ENCODE measurements at places on chromosomes 6 and 20.

GRCh38 chr6:102187186-102187585 is 793.7 kb downstream of the GRIK2 start:
- DNase-seq, result no peak

GRCh38 chr20:38620441-38620840 is 18.8 kb downstream of the ARHGAP40 start:
- no peak for DNase-seq

DNA sequence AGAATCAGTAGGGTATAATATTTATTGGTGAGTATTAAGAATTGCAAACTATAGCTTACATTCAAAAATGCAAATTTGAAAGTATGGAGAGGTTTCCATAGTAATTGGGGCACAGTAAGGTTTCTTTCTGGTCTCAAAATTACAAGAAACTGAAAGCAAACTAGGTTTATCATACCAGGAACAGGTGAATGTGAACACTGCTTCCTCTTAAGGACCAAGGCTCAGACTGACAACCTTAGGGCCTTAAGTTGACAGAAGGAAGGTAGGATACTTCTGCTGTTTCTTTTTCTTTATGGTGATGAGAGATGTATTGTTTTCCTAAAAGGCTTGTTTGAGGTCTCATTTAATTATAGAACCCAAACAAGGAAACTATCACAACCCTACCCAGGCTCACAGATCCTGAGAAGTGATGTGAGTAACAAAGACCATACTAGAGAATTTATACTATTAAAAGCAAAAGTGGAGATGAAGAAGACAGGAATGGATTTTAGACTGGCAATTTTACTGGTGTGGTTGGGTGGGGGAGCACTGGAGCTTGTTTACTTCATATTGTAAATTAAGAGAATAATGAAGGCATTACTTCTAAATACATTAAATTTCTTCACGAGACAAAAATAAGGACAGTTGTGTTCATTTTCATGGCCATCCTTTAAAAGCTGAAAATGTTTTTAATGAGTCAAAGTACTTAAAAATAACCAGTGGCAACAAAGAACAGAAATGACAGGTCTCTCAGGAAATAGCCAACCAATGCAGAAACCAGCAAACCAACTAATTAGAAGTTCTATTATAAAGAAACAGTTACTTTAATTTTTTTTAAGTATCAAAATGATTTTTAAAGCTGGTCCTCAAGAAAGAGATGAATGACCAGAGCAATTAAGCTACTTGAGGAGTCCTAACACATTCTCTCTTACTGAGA is 21.3 kb downstream of the STAU1 start:
- no peak for DNase-seq

DNA sequence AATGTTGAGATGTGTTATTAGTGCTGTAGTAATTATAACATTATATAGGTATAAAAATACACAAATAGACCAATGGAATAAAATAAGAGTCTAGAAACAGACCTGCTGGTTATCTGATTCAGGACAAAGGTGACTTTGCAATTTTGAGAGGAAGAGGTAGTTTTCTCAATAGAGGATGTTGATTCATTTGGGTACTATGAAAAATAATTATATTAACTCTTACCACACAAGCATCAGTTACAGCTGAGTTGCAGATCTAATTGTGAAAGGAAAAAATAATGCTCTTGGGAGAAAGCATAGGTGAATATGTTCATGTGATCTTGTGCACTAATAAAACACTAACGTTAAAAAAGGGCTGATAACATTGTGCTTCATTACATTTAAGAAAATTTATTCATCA is 103.0 kb downstream of the BCKDHB start:
- no peak for DNase-seq

- DNase-seq, result peak; percentile 23
Observed at GRCh38 chr6:87723170-87724078, 21.4 kb upstream of the AKIRIN2 start.

- DNase-seq, result no peak
Observed at GRCh38 chr20:33125983-33126382, 42.0 kb upstream of the BPIFA2 start.

GRCh38 chr6:141056945-141057625 is 1075.6 kb upstream of the GJE1 start:
- DNase-seq, result peak; percentile 76

DNA sequence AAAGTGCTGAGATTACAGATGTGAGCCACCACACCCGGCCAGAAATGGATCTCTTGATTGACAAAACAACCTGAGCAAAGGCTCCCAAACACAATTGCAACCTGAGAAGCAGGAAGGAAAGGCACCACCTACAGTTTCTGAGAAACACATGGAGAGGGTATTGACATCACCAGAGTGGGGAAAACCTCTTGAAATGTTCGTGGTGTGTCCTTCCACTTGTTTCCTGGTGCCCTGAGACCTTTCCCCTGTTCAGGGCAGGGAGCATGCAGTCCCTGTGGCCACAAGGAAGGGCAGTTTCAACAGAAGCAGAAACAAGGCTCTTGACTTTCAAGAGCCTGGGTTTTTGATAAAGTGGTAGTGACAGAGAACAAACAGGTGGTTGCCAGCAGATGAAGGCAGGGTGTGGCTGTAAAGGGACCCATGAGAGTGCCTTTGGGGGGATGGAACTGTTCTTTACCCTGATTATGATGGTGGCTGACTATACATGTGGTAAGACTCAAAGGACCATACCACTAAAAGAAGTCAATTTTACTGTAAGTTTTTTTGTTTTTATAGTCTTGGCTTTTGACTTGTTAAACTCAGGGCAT is 3.2 kb upstream of the BPIFA1 start:
- DNase-seq, result peak; percentile 70

DNA sequence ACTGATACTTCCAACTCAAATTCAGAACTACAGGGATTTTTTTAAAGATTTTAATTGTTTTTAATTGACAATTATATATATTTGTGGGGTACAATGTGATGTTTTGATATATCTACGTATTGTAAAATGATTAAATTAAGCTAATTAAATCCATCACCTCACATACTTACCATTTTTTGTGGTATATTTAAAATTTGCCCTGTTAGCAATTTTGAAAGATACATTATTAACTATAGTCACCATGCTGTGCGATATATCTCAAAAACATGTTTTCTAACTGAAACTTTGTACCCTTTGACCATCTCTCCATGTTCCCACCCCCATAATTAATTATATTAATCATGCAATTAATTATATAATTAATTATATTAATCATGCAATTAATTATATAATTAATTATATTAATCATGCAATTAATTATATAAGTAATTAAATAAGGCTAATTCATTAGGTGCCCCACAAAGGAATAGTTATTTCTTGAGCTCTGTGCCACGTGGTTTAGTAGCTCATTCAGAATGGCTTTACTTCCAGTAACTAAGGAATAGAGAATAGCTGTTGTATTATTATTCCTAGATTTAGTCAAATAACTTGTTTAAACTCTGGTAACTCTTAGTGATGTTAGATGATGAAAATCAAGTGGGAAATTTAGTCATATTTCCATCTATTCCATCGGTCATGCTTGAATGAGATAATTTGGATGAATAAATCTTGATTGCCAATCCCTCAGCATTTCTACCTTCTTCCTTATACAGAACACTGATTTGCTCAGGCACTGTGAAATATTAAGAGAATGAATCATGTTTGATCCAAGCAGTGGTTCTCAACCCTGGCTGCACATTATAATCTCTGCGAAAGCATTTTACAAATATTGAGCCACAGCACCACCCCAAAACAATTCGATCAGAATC is 25.1 kb downstream of the LOC128125822 start:
- DNase-seq, result no peak

DNA sequence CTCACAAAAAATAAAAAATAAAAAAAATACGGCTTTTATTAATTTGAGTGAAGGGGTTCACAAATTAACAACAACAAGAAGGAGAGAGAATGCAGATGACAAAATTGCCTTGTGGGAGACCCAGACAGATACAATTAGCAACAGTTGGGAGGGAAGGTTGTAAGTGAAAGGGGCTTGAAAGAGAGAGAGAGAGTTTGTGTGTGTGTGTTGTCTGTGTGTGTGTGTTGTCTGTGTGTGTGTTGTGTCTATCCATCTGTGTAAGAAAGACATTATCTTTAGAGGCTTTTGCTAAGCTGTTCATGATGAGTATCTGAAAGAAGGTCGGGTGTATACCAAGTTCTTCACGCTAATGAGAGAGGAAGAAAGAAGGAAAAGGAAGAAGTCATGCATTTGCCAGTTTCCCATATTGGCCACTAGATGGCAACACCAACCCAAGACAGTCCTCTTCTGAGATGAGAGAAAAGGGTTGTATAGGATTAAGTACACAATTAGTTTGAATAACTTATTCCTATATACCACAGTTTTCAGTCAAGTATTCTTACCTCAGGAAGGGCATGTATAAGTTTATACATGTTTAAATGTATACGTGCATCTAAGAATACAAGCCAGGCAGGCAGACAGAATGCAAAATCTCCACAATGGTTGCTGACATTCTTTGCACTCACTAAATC is 63.7 kb upstream of the CD2AP start:
- peak; percentile 83 for DNase-seq

GRCh38 chr20:62244644-62245108 is 6.4 kb downstream of the OSBPL2 start:
- DNase-seq, result no peak

GRCh38 chr6:7431313-7431673 is 41.7 kb downstream of the RIOK1 start:
- DNase-seq, result no peak

DNA sequence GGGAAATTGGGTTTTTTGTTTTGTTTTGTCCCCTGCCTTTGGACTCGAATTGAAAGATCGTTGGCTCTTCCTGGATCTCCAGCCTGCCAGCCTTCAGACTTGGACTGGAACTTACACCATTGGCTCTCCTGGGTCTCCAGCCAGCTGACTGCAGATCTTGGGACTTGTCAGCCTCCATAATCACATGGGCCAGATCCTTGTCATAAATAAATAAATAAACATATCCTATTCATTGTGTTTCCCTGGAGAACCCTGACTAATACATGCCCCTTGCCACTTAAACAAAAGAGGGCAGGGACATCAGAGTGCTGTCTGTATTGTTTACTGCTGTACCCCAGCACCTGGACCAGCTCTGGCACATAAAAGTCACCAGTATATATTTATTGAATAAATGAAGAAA is 101.5 kb downstream of the CAP2 start:
- DNase-seq, result no peak

- DNase-seq, result no peak
Observed at GRCh38 chr20:5652626-5653553, 97.3 kb upstream of the SHLD1 start.

DNA sequence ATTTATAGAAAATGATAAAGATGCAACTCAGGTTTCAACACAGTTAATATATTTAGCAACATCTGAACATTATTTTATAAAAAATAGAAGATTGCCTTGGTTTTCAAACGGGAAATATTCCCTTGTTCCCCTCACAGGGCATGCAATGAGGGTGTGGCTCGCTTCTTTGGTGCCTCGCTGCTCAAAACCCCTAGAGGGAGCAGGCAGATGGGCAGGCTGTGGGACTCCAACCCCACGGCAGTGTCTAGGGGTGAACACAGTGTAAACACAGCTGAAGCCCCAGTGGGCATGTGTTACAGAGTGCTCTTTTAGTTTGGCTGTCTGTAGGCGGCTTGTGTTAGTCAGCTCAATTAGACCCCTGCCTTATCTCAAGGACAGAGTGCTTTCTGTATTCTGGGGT is 560.8 kb upstream of the IMPG1 start:
- no peak for DNase-seq

GRCh38 chr6:168133168-168133561 is 54.2 kb upstream of the FRMD1 start:
- peak; percentile 78 for DNase-seq

DNA sequence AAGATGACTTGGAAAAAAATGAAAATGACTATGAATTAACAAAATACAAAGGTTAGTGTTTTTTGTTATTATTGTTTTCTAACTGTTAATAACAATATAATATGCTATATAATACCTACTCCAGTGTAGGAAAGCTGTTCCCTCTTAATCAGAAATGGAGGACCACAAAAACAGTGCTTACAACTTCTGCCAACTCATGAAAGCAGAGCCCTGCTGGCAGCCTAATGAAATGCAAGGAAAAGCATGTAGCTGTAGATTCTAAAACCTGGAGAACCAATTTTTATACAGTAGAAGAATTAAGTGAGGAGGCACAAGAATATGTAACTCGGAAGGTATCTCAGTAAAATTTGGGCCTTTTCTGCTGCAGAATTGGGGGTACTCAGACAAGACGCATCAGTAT is 29.4 kb downstream of the PHIP start:
- peak; percentile 17 for DNase-seq

DNA sequence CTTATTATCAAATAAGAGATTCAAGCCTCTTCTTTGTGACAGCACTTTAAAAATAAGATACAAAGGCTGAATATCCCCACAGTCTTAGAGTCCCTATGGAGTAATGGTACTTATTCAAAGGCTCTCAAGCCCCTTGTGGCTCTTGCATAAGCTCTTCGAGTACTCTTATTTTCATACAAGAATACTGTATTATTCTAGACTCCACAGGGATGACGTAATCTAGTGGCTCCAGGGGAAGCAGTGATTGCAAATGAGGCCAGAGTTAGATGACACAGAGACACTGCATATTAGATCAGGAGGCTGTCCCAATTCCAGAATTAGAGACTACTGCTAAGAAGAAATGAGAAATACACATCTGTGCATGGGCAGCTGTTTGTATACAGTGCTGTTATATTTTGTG is 1195.9 kb upstream of the MAP3K7 start:
- DNase-seq, result no peak

DNA sequence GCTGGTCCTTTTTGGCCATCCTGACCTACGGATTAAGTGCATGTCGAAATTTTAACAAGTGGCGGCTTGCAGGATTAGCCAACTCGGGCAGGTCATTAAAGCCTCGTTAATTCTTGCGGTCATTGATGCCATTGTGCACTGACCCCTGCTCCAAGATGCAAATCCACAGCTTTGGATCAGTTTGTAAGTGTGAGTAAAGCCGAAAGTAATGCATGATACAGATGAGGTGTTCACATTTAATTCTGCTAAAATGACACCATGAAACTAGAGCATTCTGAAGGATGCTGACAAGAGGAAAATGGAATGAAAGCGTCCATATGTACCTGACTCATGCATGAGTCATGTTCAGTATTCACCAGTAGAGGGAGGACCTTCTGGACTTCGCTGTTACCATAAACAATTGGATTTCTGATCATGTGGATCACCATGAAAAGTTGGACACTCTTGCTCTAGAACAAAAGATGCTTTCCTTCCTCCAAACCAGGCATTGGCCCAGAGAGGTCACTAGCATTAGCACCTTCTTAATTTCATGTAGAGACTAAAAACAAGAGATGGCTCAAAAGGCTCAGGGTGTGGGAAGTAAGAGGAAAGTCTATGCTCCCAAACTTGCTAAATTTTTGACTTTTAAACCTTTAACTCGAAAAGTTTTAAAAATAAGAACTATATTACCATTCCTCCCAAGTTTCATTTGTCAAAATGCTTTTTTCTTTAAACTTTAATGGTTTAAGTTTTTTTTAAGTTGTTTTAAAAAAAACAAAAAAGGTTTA is 48.0 kb downstream of the MUC22 start:
- DNase-seq, result peak; percentile 28

Data from cardiac muscle cell (in vitro differentiated cells and primary cell).